ENCODE measurements at places on chromosomes 1 and 21.

- no peak for DNase-seq
Measured at GRCh38 chr1:226652613-226653012, 86.5 kb downstream of the ITPKB start.

GRCh38 chr1:238606457-238606856 lies 715.7 kb upstream of the ZP4 start:
- no peak for DNase-seq

DNA sequence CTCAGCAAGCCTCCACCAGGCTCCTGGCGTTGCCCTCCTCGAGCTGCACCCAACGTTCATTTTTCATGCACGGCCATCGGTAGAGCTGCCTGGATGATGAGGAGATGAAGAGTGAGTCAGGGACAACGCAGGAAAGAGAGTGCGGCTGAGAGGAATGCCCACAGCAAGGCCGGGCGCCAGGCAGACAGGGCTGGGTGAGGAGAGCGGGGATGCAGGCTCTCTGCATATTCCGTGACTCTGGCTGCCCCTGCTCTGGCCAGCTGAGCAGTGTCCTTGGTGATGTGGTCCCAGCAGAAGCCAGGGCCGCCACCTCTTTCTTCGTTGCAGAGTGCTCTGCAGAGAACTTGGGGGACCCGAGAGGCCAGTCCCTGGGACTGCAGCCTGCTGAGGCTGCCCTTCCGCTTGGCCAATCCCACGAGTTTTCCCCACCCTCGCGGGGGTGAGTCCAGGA lies 10.8 kb downstream of the UMODL1 start:
- DNase-seq = no peak

DNA sequence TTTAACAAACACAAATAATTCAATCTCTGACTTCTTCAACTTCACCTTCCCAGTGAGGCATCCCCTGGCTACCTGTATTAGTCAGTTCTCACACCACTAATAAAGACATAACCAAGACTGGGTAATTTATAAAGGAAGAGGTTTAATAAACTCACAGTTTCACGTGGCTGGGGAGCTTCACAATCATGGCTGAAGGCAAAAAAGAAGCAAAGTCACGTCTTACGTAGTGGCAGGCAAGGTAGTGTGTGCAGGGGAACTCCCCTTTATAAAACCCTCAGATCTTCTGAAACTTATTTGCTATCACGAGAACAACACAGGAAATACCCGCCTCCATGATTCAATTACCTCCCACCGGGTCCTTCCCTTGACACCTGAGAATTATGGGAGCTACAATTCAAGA lies 478.5 kb downstream of the ADGRL2 start:
- DNase-seq = no peak

GRCh38 chr1:174039027-174039426 lies 16.9 kb upstream of the RC3H1 start:
- no peak for DNase-seq
